ENCODE measurements at places on chromosomes 3 and 15.
A peak's percentile ranks its signal among the peaks of the same experiment; 100 is the strongest.

GRCh38 chr3:136547293-136547692 lies 204.9 kb downstream of the STAG1 start:
- DNase-seq = no peak
- peaks cover 19% of the 10 kb centered on the region for H3K4me1 ChIP-seq
- H3K27me3 ChIP-seq = no peaks in the 10 kb centered on the region
- H3K36me3 ChIP-seq = peaks cover 19% of the 10 kb centered on the region

- no peak overlapping the region for H3K27ac ChIP-seq
- H3K27me3 ChIP-seq = no peaks in the 10 kb centered on the region
These were observed 249.1 kb downstream of the TBL1XR1 start for GRCh38 chr3:176948151-176948550.

GRCh38 chr3:101069901-101070798 lies 76.9 kb upstream of the ABI3BP start:
- no peak overlapping the region for H3K27ac ChIP-seq
- no peaks in the 10 kb centered on the region for H3K36me3 ChIP-seq
- H3K27me3 ChIP-seq = peaks cover 13% of the 10 kb centered on the region

DNA sequence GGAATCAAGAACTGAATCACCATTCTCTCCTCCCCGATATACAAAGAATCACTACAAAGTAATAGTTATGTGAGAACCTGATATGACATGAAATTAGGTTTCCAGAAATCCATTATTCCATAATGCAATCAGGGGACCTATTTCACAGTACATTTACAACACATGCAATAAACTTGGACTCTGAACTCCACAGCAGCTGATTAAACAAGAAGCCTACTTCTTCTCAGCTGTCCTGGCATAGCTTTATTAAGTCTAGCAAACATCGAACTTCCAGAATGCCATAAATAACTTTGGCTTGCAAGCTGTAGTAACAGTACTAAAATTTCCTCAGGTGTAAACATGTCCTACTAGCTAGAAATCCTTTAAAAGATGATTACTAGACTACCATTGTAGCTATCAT lies 17.8 kb downstream of the PDCD10 start:
- H3K4me1 ChIP-seq = peaks cover 63% of the 10 kb centered on the region
- no peak for DNase-seq
- H3K27ac ChIP-seq = no peak overlapping the region
- H3K4me3 ChIP-seq = no peak overlapping the region
- H3K36me3 ChIP-seq = peaks cover 56% of the 10 kb centered on the region
- no peaks in the 10 kb centered on the region for H3K27me3 ChIP-seq

GRCh38 chr15:64837502-64837901 lies 4.2 kb upstream of the PLEKHO2 start:
- H3K27me3 ChIP-seq = no peaks in the 10 kb centered on the region
- H3K4me1 ChIP-seq = peaks cover 29% of the 10 kb centered on the region
- peaks cover 6% of the 10 kb centered on the region for H3K36me3 ChIP-seq
- H3K27ac ChIP-seq = no peak overlapping the region

DNA sequence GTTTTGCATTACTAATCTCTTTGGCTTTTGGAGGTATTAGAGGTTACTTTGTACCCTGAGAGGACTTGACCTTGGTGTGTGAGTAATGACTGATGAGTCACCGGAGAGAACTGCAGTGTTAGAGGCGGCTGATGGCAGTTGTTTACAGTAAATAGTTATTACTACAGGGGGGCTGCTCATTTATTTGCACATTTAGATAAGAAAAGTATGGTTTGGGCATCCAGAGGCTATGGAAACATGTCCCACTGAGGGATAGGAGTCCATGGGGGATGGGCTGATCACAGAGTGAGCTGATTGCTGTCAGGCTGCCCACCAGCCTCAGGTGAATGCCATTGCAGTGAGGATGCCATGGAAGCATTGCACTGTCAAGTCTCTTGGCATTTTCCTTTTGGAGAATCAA lies 17.3 kb upstream of the STAC start:
- peaks cover 5% of the 10 kb centered on the region for H3K27me3 ChIP-seq
- H3K4me3 ChIP-seq = no peak overlapping the region
- no peaks in the 10 kb centered on the region for H3K36me3 ChIP-seq
- no peaks in the 10 kb centered on the region for H3K4me1 ChIP-seq

DNA sequence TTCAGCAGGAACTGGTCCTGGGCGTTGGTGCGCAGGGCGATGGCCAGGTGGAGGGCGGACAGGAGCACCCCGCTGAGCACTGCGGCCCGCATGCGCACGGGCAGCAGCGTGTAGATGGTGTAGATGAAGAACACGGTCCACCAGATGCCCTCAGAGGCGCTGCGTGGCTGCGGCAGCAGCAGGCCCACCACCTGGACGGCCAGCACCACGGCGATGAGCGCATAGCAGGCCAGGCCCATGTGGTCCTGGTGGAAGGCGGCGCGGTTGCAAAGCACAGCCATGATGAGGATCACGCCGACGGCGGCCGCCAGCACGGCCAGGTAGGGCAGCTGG lies 1.5 kb downstream of the ADCY5 start:
- no peak overlapping the region for H3K27ac ChIP-seq
- no peak for DNase-seq
- peaks cover 62% of the 10 kb centered on the region for H3K27me3 ChIP-seq
- peak overlapping the region; percentile 43 for H3K4me3 ChIP-seq

GRCh38 chr3:79086514-79086913 lies 681.3 kb downstream of the ROBO1 start:
- no peaks in the 10 kb centered on the region for H3K4me1 ChIP-seq
- no peak overlapping the region for H3K27ac ChIP-seq
- no peaks in the 10 kb centered on the region for H3K27me3 ChIP-seq
- no peak overlapping the region for H3K4me3 ChIP-seq
- H3K36me3 ChIP-seq = no peaks in the 10 kb centered on the region

DNA sequence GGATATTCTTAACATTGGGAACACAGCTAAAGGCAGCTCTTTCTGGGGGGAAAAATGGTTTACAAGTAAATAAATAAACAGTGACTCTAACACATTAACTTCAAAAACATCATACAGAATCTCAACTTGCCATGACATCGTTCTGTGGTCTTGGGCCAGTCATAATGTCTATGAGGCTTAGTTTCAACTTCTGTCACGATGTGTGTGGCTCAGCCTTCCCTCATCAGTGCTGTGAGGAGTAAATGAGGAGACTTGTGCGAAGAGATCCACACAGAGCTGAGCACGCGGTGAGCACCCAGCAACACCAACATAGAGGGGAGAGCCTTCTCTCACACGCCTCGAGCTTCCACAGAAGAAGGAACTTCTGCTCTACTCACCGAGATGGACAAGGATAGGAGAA lies 49.0 kb downstream of the DZIP1L start:
- peak overlapping the region; percentile 82 for H3K27ac ChIP-seq
- H3K27me3 ChIP-seq = peaks cover 11% of the 10 kb centered on the region
- DNase-seq = no peak

DNA sequence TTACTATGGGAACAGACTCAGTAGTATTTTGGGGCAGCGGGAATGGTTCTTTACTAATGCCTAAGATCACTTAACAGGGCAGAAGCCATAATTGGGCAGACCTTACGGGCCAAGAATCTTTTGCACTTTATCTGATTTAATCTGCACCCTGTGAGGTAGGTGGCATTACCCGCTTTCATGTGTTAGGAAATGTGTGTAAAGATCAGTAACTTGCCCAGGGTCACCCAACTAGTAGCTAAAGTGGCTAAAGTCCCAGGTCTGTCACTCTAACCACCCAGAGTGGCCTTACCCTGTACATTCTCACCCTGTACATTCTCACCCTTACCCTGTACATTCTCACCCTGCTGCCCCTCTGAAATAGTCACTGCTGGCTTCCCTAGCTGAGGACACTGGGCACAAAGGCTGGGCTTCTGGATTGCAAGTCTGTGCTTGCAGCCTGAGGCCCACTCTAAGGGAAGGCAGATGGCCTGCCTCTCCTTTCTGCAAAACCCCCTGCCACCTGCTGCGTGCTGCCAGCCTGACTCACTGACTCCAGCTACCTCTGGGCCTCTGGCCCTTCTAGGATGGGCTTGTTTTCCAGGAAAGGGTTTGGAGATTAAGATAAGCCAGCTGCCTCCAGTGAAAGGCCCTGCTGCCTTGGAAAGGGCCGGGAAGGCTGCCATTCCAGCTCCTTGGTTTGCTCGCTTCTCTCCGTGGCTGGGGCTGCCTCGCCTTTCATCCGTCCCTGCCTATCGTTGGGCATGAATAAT lies 37.5 kb upstream of the MYZAP start:
- H3K4me3 ChIP-seq = no peak overlapping the region
- peaks cover 9% of the 10 kb centered on the region for H3K27me3 ChIP-seq
- no peak for DNase-seq
- H3K36me3 ChIP-seq = no peaks in the 10 kb centered on the region
- no peaks in the 10 kb centered on the region for H3K4me1 ChIP-seq

DNA sequence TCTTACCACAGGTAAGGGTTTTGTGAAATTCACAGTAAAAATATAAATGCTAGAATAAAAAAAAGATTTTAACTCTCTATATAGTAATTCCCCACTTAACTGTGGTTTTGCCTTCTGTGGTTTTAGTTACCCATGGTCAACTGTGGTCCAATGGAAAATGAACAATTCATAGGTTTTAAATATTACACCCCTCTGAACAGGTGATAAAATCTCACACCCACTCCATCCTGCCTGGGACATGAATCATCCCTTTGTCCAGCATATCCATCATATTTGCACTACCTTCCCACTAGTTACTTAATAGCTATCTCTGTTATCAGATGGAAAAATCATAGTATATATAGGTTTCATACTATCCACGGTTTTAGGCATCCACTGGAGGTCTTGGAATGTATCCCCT lies 49.2 kb downstream of the HDGFL3 start:
- no peak for DNase-seq
- H3K27me3 ChIP-seq = no peaks in the 10 kb centered on the region
- H3K4me1 ChIP-seq = no peaks in the 10 kb centered on the region
- H3K36me3 ChIP-seq = no peaks in the 10 kb centered on the region
- no peak overlapping the region for H3K4me3 ChIP-seq

- peaks cover 24% of the 10 kb centered on the region for H3K4me1 ChIP-seq
- peak overlapping the region; percentile 88 for H3K27ac ChIP-seq
- H3K4me3 ChIP-seq = peak overlapping the region; percentile 85
- H3K36me3 ChIP-seq = peaks cover 7% of the 10 kb centered on the region
- peak; percentile 65 for DNase-seq
These were observed 756 bp upstream of the RASGRF1 start for GRCh38 chr15:79091204-79091867.

DNA sequence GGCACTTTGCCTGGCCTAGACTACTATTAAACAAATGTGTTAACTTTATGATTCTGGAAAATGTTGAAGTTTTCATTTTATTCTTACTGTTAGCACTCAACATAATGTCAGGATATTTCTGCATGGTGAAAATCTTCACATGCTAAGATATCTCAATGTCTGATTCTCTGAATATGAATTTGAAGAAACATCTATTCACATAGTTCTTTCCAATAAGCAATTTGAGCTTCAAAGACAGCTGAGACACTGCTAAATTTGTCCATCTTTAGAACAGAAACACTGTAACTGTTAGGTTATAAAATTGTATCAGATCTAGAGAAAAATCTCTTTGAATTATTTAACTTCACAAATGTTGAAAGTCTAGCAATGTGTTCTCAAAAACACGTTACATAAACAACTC lies 970.2 kb downstream of the PLOD2 start:
- DNase-seq = no peak
- no peaks in the 10 kb centered on the region for H3K4me1 ChIP-seq
- no peaks in the 10 kb centered on the region for H3K36me3 ChIP-seq
- no peaks in the 10 kb centered on the region for H3K27me3 ChIP-seq
- no peak overlapping the region for H3K4me3 ChIP-seq
- no peak overlapping the region for H3K27ac ChIP-seq

- no peak for DNase-seq
- no peak overlapping the region for H3K27ac ChIP-seq
- no peaks in the 10 kb centered on the region for H3K36me3 ChIP-seq
- H3K4me3 ChIP-seq = no peak overlapping the region
- H3K4me1 ChIP-seq = no peaks in the 10 kb centered on the region
These were observed 800.8 kb downstream of the MCTP2 start for GRCh38 chr15:95032156-95032555.

GRCh38 chr3:138451595-138452162 lies 17.3 kb downstream of the ESYT3 start:
- H3K27ac ChIP-seq = no peak overlapping the region
- no peak overlapping the region for H3K4me3 ChIP-seq
- no peaks in the 10 kb centered on the region for H3K36me3 ChIP-seq
- no peak for DNase-seq

GRCh38 chr3:43055806-43056770 lies 49.8 kb downstream of the POMGNT2 start:
- H3K4me1 ChIP-seq = no peaks in the 10 kb centered on the region
- peaks cover 8% of the 10 kb centered on the region for H3K27me3 ChIP-seq
- H3K4me3 ChIP-seq = no peak overlapping the region
- no peak for DNase-seq
- no peak overlapping the region for H3K27ac ChIP-seq
- H3K36me3 ChIP-seq = peaks cover 3% of the 10 kb centered on the region

DNA sequence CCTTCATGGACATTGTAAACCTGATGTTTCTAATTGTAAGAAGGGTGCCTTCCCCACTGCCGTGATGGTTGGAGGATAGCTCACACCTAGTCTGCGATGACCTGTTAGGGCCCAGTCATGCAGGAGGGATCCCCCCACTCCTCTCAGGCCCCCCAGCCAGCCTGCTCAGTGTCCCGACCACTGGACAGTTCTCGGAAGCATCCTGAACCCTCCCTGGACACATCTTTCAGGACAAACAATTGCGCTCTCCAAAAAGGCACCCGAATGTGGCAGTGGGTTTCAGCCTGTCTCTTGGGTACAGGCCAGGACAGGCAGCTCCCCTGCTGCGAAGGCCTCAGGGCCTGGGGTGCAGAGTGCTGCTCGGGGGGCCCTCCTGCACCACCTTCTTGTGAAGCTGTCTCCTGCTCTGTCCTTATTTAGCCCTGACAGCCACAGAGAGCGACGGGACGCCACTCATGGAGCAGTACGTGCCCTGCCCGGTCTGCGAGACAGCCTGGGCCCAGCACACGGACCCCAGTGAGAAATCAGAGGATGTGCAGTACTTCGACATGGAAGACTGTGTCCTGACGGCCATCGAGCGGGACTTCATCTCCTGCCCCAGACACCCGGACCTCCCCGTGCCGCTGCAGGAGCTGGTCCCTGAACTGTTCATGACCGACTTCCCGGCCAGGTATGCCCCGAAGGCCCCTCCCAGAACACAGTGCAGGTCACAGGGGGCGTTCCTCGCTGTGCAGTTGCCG lies 132.3 kb downstream of the LRRK1 start:
- no peak overlapping the region for H3K4me3 ChIP-seq
- peaks cover 71% of the 10 kb centered on the region for H3K36me3 ChIP-seq
- DNase-seq = no peak
- H3K4me1 ChIP-seq = peaks cover 11% of the 10 kb centered on the region

- peak within 1 kb of the TSS; percentile 95 for H3K4me3 ChIP-seq
- H3K27me3 ChIP-seq = no peaks in the 10 kb centered on the region
- H3K4me1 ChIP-seq = peaks cover 12% of the 10 kb centered on the region
- peaks cover 7% of the 10 kb centered on the region for H3K36me3 ChIP-seq
- peak; percentile 92 for DNase-seq
These were observed at the start of gene CCDC66 for GRCh38 chr3:56556908-56557830. CCDC66 (plus strand) TSS chr3:56557175; CDS start chr3:56557243, 68 bp downstream.

- peaks cover 19% of the 10 kb centered on the region for H3K27me3 ChIP-seq
- H3K36me3 ChIP-seq = no peaks in the 10 kb centered on the region
- no peaks in the 10 kb centered on the region for H3K4me1 ChIP-seq
- DNase-seq = no peak
- no peak overlapping the region for H3K4me3 ChIP-seq
- no peak overlapping the region for H3K27ac ChIP-seq
These were observed 115.7 kb upstream of the P2RY1 start for GRCh38 chr3:152719264-152719663.

- H3K4me3 ChIP-seq = no peak overlapping the region
- H3K27ac ChIP-seq = no peak overlapping the region
- peaks cover 34% of the 10 kb centered on the region for H3K27me3 ChIP-seq
- H3K4me1 ChIP-seq = no peaks in the 10 kb centered on the region
- no peak for DNase-seq
These were observed 28.0 kb upstream of the TPRG1 start for GRCh38 chr3:189143771-189144170.

Measured in stimulated activated naive B cell treated with anti-CD40 and anti-IgM and Interleukin-4, amounts not matched to agents 10 μg/mL and 1 μg/mL and 100 μg/mL, for 72 hours (primary cell).